ENCODE measurements at places on chromosomes 4 and X.

DNA sequence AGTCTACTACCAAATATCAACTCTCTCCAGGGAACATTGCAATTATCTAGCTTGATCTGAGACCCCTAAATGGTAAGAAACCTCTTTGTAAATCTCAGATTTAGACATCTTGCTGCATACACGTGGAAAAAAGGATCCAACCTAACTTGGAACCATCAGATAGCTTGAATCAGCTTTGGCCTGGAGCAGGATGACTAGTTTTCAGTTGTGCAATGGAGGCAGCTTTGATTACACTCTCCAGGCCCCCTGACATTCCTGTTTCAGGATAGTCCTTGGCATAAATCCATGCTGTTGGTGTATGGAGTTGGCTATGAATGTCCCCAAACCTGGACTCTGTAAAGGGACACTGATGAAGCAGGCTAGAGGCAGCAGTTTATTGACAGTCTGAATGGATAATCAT is 1061.9 kb upstream of the TENM3 start:
- DNase-seq = no peak
- H3K27ac ChIP-seq = no peak overlapping the region
- H3K4me3 ChIP-seq = no peak overlapping the region
- H3K27me3 ChIP-seq = no peaks in the 10 kb centered on the region

- peaks cover 3% of the 10 kb centered on the region for H3K27me3 ChIP-seq
- no peaks in the 10 kb centered on the region for H3K36me3 ChIP-seq
Observed at GRCh38 chr4:79294064-79294463, 31.8 kb downstream of the NAA11 start.

- DNase-seq = no peak
- H3K36me3 ChIP-seq = no peaks in the 10 kb centered on the region
- no peaks in the 10 kb centered on the region for H3K4me1 ChIP-seq
- H3K4me3 ChIP-seq = no peak overlapping the region
- no peaks in the 10 kb centered on the region for H3K27me3 ChIP-seq
- no peak overlapping the region for H3K27ac ChIP-seq
Observed at GRCh38 chr4:62460329-62460728, 1260.2 kb downstream of the ADGRL3 start.

DNA sequence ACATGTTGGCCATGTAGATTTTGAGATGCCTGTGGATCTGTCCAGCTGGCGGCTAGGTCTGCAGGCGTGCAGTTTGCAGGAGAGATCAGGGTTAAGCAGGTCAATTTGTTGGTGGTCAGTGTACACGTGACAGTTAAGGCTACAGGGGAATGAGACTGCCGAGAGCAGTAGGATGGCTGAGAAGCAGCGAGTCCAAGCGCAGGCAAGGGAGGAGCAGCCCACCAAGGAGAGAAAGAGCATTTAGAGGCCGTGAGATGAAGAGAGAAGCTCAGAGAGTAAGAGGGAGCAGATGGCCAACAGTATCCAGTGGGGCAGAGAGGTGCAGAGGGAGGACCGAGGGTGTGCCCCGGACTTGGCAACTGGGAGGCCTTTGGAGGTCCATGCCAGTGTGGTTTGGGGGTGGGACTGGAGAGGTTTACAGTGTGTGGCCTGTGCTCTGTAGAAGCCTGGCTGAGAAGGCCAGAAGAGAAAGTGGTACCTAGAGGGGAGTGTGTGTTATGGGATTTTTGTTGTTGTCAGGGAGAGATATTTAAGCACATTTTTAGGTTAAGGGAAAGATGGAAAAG is 18.4 kb downstream of the SNX25 start:
- no peak overlapping the region for H3K27ac ChIP-seq
- H3K4me1 ChIP-seq = peaks cover 3% of the 10 kb centered on the region
- no peaks in the 10 kb centered on the region for H3K36me3 ChIP-seq
- no peaks in the 10 kb centered on the region for H3K27me3 ChIP-seq

DNA sequence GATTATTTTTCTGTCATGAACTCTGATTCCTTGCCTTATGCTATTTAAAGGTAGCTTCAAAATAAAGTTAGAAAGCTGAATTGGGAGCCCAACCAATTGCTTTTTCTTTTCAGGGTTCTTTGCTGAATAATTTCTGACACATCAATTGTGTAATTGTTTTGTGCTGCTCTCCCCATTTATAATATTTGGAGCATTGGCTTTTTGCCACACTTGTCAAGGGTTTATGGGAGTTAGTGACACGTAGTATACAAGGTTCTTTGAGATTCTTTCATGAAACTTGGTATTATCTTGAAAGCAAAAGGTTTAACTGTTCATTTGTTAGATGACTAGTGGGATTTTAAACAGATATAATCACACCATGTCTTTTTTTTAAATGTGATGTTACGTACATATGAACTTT is 80.9 kb downstream of the POLA1 start:
- no peak overlapping the region for H3K4me3 ChIP-seq
- H3K27ac ChIP-seq = no peak overlapping the region
- H3K27me3 ChIP-seq = no peaks in the 10 kb centered on the region
- no peak for DNase-seq
- H3K4me1 ChIP-seq = peaks cover 13% of the 10 kb centered on the region
- H3K36me3 ChIP-seq = peaks cover 13% of the 10 kb centered on the region

DNA sequence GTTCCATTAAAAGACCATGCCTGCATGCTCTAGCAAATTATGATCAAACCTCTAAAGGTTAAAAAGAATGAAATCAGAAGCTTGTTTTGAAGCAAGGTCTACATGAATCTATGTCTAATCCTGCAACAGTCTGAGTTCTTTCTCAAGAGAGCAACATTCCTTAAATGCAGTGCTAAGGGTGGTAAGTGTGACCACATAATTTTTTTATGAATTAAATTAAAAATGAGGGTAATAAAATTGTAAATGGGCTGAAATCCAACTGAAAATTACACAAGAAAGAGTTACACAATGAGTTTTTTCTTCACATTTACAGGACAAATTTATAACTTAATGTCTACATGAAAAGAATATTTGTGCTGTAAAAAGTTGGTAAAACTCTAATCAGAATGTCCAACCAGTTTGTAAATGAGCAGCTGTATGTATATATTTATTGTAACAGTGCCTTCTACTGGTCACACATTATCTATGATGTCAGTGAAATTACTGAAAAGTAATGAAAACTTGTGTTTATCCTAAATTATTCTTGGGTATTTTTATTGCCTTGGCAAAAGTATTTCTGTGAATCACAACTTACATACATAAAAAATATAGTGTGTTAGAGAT is 336.3 kb upstream of the PITX2 start:
- no peaks in the 10 kb centered on the region for H3K4me1 ChIP-seq
- no peaks in the 10 kb centered on the region for H3K27me3 ChIP-seq
- no peak overlapping the region for H3K4me3 ChIP-seq
- DNase-seq = no peak

DNA sequence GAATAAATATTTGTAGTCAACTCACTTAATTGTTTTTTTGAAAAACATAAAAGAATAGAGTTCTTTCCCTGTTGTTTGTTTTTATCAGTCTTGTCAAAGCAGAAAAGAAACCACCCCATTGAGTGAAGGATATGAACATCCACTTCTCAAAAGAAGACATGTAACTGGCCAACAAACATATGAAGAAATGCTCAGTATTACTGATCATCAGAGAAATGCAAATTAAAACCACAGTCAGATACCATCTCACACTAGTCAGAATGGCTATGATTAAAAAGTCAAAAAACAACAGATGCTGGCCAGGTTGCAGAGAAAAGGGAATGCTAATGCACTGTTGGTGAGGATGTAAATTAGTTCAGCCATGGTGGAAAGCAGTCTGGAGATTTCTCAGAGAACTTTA is 326.1 kb upstream of the EMCN start:
- no peaks in the 10 kb centered on the region for H3K27me3 ChIP-seq
- no peak overlapping the region for H3K27ac ChIP-seq
- no peaks in the 10 kb centered on the region for H3K36me3 ChIP-seq
- H3K4me1 ChIP-seq = peaks cover 10% of the 10 kb centered on the region

- H3K4me3 ChIP-seq = no peak overlapping the region
- no peaks in the 10 kb centered on the region for H3K4me1 ChIP-seq
- peaks cover 10% of the 10 kb centered on the region for H3K27me3 ChIP-seq
- peak; percentile 6 for DNase-seq
Observed at GRCh38 chrX:71859637-71860036, 51.0 kb upstream of the NHSL2 start.

GRCh38 chrX:34053931-34054330 is 78.2 kb downstream of the FAM47A start:
- no peak overlapping the region for H3K27ac ChIP-seq
- H3K36me3 ChIP-seq = no peaks in the 10 kb centered on the region
- H3K4me3 ChIP-seq = no peak overlapping the region
- no peaks in the 10 kb centered on the region for H3K4me1 ChIP-seq

GRCh38 chr4:73922766-73923630 is 53.8 kb downstream of the CXCL1 start:
- no peak overlapping the region for H3K27ac ChIP-seq
- no peaks in the 10 kb centered on the region for H3K27me3 ChIP-seq
- no peaks in the 10 kb centered on the region for H3K36me3 ChIP-seq
- no peak overlapping the region for H3K4me3 ChIP-seq
- DNase-seq = no peak

DNA sequence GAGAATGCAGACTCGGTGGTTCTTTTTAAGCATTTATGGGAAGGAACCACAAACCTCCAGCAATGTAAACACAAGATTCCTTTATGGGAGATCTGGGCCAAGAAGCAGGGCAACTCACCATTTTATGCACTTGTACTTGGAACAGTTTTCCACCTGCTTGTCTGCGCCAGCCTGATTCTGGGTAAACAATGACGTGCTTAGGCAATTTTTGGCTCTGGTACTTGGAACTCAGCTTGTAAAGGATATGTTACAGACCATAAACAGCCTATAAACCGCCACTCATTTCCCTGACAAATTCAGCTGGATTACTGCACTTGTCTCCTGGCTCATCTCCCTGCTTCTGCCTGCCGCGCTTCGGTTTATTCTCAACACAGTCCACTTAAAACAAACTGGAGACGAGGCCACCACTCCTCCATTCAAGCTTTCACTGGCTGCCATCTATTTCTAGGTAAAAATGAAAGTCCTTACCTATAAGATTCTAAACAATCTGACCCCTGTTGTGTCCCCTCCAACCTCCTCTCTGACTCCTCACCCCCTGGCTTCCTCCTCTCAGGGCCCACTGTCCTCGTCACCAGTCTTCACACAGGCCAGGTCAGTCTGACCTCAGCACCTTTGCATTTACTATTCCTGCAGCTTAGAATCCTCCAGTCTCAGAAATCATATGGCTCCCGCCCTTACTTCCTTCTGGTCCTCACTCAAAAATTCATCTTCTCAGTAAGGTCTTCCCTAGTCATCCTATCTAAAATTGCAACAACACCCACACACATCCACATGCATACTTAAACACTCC is 205.9 kb upstream of the GALNT7 start:
- no peaks in the 10 kb centered on the region for H3K4me1 ChIP-seq
- H3K36me3 ChIP-seq = no peaks in the 10 kb centered on the region
- DNase-seq = no peak
- no peaks in the 10 kb centered on the region for H3K27me3 ChIP-seq
- no peak overlapping the region for H3K4me3 ChIP-seq
- H3K27ac ChIP-seq = no peak overlapping the region

DNA sequence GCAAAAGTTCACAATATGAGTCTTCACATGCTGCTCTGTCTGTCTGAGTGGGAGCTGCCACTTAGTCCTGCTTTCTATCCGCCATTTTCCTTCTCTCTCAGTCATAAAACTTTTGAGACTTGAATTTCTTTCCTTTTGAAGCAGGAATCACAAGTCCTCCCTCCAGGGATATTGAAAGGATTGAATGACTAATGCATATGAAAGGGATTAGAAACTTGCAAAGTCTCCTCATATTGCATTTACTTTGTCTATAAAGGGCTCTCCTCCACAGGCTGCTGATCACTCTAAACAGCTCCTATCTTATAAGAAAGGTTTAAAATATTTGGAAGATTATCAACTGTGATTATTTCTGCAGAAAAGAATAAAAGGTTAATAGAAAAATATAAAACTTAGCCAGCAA is 879.1 kb downstream of the ARAP2 start:
- H3K4me1 ChIP-seq = no peaks in the 10 kb centered on the region
- H3K36me3 ChIP-seq = no peaks in the 10 kb centered on the region
- H3K27ac ChIP-seq = no peak overlapping the region
- H3K4me3 ChIP-seq = no peak overlapping the region

- no peaks in the 10 kb centered on the region for H3K27me3 ChIP-seq
- no peak for DNase-seq
- H3K36me3 ChIP-seq = peaks cover 7% of the 10 kb centered on the region
- H3K4me1 ChIP-seq = peaks cover 2% of the 10 kb centered on the region
- no peak overlapping the region for H3K27ac ChIP-seq
- no peak overlapping the region for H3K4me3 ChIP-seq
Observed at GRCh38 chr4:78863254-78863869, 75.9 kb downstream of the PAQR3 start.

DNA sequence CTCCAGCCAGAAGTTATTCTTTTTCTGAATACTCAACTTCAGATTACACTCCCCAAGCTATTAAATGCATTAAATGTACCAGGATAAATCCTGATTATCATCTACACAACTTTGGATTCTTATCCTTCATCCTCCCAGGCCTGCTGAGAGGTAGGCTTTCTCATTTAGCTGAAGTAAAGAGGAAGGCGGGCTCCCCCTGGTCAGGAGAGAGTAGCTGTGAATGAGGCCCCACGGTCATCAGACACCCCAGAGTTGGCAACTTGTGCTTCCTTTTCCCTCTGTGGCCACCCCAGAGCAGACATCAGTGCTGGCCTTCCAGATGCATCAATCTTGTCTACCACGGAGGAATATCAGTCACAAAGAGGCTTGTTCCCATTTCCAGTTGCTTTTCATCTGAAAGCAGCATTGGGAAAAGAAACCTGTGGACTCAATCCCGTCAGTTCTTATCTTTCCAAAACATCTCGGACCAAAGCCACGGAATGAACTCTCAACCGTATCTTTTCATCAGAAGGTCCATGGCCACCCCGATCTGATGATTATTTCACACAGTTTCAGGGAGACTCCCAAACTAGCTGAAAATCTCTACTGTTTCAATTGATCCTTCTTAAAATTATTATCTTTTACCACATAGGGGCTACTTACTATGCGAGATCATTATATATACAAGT is 79.2 kb downstream of the FBXO8 start:
- no peak for DNase-seq
- no peak overlapping the region for H3K27ac ChIP-seq
- H3K36me3 ChIP-seq = no peaks in the 10 kb centered on the region
- H3K27me3 ChIP-seq = peaks cover 22% of the 10 kb centered on the region
- H3K4me3 ChIP-seq = no peak overlapping the region
- H3K4me1 ChIP-seq = no peaks in the 10 kb centered on the region
